ENCODE measurements at places on chromosomes 2 and 18. TPM values are rescaled to one million over a fixed set of nuclear protein-coding genes. Genes with fewer than 3 reads are reported as not detected.

The SP110 gene
- 11.9 TPM for total RNA-seq

The REG3G gene
- not detected for total RNA-seq

The CFAP53 gene
- 5.0 TPM for total RNA-seq

The COL3A1 gene
- not detected for total RNA-seq

The UGT1A3 gene
- total RNA-seq, result not detected

The ONECUT2 gene
- 0.49 TPM for total RNA-seq

Measured in MCF 10A (cell line).